ENCODE measurements at places on chromosomes 4 and X.

GRCh38 chr4:55440786-55441185, 45.0 kb downstream of the TMEM165 start:
- DNase-seq, result no peak

DNA sequence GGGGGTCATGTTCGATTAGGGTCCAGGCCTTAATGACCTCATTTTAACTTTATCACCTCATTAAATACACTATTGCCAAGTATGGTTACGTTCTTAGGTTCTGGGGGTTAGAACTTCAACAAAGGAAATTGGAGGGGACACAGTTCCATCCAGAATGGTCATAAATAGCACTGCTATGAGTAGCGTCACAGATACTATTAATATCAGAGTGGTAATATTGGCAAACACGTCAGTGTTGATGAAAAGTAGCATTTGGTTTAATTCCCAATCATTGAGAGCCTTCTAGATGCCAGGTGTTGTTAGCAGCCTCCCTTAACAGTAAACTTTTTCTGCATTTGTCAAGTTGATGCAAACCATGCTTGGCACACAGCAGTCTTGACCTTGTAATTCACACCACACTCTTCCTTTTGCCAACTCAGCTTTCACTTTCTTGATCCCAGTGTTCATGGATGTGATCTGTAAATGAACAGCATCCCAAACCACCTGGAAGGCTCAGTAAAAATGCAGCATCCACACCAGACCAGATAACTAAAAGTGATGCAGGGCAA, 912.5 kb upstream of the TENM3 start:
- DNase-seq, result no peak

DNA sequence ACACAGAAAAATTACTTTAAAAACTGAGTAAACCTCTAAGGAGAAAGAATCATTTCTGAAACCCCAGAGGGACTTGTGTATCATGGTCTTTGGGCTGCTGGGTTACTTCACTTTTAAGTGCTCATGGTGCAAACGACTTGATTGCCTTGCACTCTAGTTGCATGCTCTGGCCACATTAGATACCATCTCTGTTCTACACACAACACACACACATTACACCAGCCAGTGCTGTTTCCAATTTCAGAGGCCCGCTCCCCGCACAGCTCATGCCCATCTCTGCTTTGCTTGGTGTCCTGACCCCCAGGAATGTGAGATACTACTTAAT, 2.1 kb downstream of the PPP3CA start:
- DNase-seq, result no peak

DNA sequence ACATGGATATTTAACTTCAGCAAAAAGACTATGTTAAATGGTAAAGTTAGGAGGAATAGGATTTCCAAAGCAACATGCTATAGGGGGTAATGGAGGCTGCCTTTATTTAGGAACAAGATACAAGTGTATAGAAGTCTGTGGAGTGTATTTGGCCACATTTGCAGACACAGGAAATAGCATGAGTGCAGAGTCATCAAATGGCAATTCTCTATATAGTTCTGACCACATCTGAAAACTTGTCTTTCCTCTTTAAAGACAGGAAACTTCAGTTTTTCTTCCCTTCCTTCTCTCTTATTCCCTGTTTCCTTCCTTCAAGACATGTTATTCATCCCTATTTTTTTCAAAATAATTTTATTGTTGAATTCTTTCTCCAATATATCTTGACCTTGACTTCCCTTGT, 119.3 kb upstream of the PITX2 start:
- no peak for DNase-seq

- no peak for DNase-seq
Measured at GRCh38 chrX:109537324-109537665, 651 bp downstream of the NXT2 start.

Data from activated T-helper 1 cell treated with Interleukin-2 at 50 U/mL for 16 hours (primary cell).